Fibroblast of skin of scalp (primary cell): ENCODE measurements at places on chromosomes 11 and 22.
A peak's percentile ranks its signal among the peaks of the same experiment; 100 is the strongest.

DNA sequence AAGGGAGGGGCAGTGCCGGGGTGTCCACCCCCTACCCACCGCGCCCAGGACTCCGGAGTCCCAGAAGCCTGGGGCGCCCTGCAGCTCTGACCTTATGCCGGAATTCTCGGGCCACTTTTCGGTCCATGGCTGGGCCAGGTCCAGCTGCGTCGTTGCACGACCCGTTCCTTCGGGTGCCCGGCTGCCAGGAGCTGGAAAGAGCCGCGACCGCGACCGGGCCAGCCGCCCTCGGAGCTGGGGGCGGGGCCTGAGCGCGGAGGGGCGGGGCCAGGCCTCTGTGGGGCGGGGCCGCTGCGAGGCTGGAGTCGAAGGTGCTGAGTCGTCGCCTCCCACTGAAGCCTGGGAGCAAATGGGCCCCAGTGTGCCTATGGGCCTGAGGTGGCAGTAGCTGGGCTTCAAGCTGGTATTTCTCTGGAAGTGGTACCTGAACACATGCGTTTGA, at the start of gene USH1C:
TSS of gene USH1C (minus strand) at position 236 of the 442 bp plus-strand sequence. CDS start at position 127, 109 bp downstream.
- DNase-seq, result no peak

DNA sequence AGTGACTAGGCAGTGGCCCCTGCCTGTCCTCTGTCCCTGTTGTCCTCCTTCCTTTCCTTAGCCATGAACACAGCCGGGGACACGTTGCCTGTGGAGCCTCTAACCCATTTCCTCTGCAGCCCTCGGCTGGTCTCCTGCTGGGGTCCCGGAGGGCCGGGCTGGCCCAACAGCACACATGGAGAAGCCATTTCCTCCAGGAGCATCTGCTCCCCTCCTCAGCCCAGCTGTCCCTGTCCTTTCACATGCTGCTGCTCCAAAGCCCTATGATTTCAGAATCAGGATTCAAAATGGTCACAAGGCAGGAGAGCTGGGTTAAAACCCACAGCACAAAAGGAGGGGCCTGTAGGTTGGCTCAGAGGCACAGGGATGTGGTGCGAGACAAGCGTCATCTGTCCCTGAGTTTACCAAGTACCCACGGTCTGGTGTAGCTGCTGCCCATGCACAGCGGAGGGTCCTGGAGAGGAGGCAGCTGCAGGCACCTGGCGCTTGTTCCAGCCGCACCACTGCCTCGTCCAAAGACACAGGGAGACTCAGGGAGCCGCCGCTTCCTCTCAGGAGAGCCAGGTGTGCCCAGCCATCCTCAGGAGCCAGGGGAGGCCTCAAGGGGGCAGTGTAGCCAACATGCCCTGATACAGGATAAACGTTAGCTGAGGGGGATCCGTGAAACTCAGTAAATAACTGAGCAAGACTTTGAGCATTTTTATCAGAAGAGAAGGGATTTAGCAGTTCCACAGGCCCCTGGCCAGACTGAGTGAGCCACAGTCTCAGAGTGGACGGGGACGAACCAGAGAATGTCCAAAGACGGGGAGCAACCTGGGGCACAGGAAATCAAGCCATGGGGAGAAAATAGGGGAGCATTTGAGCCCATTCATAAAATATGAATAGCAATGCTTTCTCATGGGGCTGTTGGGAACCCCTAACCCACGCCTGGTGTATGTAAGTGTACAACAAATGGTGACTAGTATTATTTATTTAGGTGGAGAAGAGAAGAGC, 3.9 kb upstream of the VSIG10L2 start:
- DNase-seq, result peak; percentile 33

DNA sequence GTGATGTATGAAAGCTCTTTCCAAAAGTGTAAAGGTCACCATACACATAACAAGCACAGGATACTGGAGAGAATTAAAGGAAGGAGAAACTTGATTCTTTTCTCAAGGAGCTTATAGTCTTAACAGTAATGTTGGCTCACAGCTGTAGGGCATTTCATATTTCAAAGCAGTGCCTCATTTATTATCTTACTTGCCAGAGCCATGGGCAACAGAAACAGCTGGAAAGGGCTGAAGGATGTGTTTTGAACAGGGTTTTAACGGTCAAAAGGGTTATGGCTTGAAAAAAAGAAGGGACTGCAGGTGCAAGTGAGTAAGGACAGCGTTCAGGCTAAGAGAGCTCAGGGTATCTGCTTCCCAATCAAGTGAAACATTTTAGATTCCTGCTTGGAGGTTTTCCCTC, 2.7 kb upstream of the GRAMD1B start:
- no peak for DNase-seq

GRCh38 chr11:94433049-94433448, 31.8 kb upstream of the GPR83 start:
- DNase-seq, result no peak

DNA sequence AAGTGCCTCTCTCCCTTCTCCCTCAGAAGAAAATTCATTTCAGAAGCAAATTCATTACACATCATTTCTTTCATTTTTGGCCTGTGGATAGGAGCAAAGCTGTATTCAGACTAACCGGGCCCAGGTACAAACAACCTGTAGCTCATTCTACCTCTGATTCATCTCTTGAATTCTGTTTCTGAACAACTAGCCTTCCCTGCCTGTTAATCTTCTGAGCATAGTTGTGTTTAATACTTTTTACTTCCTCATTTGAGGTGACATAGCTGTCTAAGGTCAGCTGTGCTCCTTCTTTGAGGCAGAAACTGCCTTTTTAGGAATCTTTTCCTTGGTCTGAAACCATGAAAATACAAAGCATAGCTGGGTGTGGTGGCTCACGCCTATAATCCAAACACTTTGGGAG, 12.6 kb upstream of the IL18BP start:
- no peak for DNase-seq

DNA sequence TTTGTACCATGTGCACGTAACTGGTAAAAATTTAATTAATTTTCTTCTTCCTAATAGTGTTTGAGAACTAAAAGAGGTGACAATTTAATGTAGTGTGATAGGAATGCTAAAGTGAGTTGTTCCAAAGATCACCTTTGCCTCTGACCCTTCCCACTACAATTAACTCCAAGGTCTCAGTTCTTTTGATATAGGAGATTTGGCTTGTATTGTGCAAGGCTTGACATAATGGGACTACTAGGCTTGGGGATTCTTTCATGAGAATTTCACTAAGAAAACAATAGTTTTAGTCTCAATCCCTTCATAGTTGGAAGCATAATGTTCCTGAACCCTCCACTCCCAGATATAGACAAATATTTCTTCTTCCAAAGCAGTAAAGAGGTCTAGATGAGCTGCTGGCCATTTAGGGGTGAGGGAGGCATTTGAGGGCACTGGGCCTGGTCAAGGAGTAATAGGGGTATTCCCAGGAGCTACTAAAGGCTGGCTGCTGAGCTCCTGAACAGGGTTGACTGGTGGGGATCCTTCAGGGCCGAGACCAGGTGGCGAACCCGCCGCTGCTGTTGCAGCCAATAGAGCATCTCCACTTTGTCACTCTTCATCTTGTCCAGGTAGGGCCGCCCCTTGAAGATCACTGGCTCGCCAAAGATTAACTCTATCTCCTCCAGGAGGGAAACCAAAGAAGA, 2.7 kb downstream of the CCDC87 start:
- no peak for DNase-seq

DNA sequence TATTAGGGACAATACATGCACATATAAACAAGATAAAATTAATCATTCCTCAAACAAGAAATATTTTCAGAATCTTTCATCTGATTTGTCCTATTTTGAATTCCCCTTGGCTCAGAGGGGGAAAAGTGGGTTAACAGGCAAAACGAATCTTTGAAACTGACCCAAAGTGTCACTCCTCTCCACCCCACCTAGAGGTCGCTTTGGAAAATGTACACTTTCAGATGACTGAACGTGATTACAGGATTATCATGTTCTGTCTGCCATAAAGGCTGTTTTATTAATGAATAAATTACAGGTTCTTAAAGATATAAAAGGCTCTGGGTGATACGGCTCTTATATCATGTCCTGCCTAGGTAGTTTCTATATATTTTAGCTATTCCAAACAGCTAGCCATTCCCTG, 1735.0 kb downstream of the LRRC4C start:
- DNase-seq, result no peak

- DNase-seq, result peak; percentile 42
These were observed 38.0 kb downstream of the MRGPRD start for GRCh38 chr11:68942751-68943271.

DNA sequence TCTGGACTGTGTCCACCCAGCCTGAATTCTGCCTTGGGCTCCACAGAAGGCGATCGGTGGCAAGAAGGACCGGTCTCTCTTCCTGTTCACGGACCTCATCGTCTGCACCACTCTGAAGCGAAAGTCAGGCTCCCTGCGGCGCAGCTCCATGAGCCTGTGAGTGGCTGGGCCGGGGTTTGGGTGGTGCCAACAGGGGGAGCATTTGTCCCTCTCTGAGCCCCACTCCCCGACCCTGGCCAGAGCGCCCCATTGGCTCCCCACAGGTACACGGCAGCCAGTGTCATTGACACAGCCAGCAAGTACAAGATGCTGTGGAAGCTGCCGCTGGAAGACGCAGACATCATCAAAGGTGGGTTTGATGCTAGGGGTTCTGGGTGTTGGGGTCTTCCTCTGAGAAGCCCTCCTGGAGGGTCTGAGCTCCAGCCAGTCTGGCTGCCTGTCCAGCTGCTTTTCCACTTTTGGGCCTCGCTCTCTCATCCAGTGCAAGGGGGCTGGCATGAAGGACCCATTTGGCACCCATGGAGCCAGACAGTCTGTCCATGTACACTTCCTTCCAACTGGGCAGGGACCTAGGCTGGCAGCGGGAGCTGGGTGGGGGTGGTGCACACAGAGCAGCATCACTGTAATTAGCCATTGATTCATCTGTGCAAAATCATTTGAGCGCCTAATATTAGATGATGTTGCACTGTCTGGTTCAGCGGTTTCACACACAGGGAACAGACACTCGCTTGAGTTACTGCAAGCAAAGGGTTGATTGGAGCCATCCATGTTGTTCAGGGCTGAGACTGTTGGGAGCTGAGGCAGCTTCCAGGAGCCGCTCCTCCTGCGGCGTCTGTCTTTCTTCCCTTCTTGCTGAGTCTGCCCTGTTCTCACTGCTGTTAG, 19.0 kb upstream of the RELT start:
- no peak for DNase-seq

DNA sequence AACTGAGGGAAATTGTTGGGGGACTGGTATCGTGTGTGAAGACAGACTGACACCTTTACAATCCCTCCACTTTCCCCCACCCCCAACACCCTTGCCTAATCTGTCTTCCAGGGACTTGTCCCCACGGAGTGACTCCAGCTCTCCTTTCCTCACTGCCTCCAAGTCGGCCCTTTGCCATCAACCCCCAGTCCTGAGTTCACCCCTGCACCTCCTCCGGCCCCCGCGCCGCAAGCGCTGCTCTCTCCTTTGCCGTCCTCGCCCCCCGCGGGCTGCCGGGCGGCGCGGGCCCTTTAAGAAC, 183 bp upstream of the ABCG4 start:
- DNase-seq, result no peak

GRCh38 chr22:31753005-31753633, 700 bp upstream of the DEPDC5 start:
- DNase-seq, result no peak

GRCh38 chr11:111911563-111912401, at the start of gene CRYAB:
TSS of gene CRYAB (minus strand) at chr11:111911770. CDS start at chr11:111911724, 46 bp downstream.
- DNase-seq, result peak; percentile 99

DNA sequence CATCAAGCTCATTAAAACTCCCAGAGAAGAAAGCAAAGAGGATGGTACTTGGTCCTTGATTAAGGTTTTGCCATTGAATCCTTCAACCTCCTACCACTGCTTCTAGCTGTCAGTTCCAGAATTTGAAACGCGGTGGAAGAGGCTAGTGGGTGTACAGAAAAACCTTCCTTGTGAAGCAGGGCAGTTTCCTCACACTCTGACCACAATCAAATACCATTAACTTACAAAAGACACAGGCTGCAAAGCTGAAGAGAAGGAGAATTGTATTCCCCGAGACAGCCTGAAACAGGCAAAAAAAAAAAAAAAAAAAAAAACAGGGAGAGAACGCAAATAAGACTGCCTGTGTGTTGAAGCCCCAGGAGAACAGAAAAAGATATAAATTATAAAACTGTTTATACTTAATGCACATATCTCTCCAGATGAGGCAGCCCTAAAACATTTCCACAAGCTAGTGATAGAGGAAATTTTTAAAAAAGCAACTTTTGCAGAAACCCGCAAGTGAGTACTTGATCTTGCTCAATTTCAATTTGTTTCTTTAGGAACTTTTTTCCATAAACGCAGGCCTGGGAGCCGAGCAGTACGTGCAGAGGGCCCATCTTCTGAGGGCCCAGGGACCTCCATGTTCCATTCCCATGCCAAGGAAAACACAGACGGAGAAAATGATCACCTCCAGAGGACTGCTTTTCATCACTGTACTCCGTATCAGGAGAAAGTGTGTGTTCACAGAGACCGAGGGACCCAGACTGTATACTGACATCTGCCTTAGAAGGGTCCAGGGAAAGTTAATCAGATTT, 218.7 kb upstream of the BLID start:
- DNase-seq, result peak; percentile 17

DNA sequence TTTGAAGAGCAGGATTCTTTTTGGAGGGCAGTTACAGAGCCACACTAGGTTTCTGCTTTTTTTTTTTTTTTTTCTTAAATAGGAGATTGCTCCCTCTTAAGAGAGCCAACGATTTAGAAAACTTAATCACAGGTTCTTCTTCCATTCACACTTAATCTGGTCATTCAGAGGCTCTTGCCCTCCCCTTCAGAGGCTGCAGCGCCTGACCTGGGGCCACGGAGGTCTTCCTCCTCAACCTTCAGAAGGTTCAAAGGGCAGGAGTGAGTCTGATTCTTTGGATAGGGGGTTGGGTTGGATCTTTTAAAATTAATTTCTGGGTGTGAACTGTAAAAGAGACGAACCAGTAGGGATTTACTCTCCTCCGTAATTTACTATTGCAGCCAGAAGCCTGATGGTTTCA, 57.1 kb downstream of the ZNRF3 start:
- DNase-seq, result no peak

DNA sequence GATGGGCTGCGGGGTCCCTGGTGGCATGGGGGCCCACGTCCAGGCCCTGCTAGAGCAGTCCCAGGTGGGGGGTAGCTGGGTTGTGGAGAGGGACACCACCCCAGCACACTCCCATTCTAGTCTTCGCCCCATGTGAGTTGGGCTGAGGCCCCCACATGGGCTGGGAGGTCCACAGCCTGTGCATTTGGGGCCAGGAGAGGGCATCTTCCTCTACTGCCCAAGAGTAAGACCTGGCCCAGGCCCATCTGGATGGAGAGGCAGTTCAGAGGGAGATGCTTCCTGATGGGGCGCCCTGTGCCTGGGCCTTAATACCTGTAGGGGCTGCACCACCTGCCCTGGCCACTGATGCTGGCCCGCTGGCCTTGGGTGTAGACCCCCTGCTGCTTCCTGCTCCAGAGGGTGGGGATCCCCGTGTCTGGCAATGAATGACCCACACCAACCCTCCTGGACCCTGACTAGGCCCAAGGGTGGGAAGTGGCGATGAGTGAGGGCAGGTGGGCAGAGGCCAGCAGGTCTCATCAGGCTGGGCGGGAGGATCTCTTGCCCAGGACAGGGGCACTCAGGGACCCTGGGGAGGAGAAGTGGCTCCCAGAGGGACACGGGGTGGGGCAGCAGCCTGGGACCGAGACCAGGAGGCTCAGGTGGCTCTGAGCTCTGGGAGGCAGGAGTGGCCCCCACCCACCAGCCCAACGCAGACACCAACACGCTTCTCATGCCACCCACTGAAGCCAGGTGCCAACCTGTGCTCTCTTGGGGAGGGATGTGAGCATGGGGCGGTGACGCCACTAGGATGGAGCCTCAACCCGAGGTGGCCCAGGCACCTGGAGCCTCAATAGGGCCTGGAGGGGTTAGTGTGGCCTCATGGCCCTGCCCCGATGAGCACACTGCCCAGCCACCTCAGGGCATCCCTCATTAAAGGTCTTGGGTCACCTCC, 17.4 kb upstream of the GNB1L start:
- DNase-seq, result no peak

GRCh38 chr22:33461698-33462434, 403.7 kb upstream of the SYN3 start:
- no peak for DNase-seq
